ENCODE measurements at places on chromosomes 3 and 15.

DNA sequence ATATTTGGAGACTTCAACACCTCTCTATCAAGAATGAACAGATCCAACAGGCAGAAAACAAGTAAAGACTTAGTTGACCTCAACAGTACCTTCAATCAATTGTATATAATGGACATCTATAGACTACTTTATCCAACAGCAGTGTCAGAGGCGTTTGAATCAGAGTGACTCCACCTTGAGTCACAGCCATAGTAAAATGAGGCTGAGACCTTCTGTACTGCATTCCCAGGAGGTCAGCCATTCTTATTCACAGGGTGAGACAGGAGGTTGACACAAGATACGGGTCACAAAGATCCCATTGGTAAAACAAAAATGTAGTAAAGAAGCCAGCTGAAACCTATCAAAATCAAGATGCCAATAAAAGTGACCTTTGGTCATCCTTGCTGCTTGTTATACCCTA lies 299.8 kb downstream of the CNTN3 start:
- no peak for DNase-seq

DNA sequence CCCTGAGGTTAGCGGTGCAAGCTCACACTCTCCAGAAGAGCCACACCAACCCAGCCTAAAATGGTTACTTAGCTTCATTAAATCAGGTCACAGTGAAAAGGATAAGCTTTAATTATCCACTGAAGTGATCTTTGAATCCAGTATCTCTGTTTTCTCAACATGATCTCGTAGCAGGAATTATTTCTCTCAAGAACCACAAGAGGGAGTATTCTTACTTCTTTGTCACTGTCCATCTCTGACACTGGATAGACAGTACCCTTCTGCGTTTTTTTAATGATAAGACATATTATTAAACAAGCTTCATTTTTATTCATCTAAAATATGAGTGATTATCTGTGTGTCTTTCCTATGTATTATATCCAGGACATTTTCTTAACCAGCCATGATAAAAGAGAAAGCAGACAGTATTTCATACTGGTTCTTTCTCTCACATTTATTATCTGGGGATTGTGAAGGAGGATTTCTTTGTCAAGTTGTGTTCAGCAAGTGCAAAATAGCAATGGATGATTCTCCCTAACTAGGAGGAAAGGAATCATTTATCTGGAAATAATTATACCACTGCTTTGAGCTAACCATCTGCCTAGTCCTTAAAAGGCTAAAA lies 105.4 kb upstream of the CCDC54 start:
- DNase-seq = no peak

DNA sequence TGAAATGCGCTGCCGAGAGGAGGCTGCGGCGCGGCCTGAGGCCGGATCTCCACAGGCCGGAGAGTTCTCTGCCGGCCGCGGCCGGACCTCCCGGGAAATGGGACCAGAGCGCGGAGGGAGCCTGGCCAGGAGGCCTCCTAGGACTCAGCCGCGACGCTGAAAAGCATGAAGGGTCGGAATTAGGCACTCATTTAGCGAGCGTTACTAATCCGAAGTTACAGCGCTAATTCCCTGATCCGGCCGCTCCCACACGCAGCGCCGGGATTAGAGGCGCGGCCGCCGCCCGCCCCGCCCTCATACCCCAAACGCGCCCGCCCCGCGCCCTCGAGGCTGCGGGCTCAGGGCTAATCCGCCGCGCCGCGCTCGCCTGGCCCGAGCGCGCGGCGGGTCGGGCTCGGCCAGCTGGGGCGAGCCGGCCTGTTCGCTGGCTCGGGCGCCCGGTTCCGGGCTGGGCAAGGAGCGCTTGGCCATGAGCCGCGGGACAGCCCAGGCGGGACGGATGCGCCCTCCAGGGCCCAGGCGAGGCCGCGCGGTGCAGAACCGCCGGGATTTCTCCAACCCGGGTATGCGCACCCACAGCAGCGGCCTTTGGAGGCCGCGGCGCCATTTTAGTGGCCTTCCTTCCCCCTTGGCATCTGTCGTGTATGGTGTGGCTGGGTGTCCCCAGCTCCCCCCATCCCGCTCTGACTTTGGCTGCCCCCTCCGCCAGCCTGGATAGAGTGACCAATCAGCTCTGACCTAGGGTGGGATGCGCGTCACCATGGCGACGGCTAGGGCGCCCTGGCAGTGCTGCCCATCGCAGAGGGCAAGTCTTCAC lies 36.8 kb upstream of the POLG start:
- DNase-seq = no peak

DNA sequence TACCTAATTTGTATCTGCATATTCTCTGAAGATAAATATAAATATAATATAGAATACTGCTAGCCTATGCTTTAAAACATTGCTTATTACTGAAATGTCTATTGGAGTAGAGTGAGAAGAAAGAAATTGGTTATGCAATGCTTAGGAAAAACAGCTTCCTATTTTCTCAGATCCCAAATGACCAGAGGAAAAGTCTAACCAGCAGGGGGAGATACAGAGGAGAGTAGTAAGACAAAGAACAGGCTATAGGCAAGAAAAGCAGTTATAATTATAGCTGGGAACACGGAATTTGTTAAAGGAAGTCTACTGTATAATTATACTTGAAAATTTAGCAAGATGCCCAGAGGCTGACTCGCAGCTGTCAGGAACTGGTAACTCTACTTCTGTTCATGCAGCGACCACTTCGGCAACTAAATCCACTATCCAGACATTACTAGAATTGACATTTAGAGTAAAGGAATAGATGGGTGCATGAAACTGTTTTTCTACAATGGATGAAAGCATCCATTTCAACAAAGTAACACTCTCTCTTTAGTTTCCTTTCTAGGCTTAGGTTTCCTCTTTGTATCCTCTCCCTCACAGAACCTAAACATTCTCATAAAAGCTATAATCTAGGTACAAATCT lies 97.2 kb downstream of the TBC1D5 start:
- DNase-seq = peak; percentile 13

DNA sequence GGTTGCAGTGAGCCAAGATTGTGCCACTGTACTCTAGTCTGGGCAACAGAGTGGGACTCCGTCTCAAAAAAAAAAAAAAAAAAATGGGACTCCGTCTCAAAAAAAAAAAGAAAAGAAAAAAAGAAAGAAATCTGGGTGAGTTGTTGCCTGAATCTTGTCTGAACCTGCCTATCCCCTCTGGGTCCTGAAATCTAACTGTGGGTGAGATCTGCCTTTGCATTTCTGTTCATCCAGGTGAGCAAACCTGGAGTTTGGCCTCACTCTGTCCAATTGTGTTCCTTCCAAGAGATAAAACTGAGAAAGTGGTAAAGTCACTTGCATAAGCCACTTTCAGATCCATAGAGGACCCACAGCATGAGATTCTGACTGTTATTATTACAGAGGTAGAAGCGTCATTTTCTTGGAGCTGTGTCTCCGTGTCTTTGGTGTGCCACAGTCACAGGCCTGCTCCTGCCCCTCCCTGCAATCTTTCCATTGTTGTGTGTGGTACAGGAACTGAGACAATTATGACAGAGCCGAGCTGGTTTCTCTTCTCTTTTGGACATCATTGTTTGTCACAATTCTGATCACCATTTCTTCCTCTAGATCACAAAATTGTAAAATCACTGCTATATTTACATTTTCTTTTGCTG lies 235.9 kb downstream of the LPP start:
- no peak for DNase-seq

- no peak for DNase-seq
Observed at GRCh38 chr15:81190922-81191507, 5.7 kb upstream of the IL16 start.

- DNase-seq = no peak
Observed at GRCh38 chr15:45123397-45123796, 6.3 kb downstream of the DUOXA1 start.

- DNase-seq = no peak
Observed at GRCh38 chr3:144549166-144549565, 577.5 kb downstream of the DIPK2A start.

DNA sequence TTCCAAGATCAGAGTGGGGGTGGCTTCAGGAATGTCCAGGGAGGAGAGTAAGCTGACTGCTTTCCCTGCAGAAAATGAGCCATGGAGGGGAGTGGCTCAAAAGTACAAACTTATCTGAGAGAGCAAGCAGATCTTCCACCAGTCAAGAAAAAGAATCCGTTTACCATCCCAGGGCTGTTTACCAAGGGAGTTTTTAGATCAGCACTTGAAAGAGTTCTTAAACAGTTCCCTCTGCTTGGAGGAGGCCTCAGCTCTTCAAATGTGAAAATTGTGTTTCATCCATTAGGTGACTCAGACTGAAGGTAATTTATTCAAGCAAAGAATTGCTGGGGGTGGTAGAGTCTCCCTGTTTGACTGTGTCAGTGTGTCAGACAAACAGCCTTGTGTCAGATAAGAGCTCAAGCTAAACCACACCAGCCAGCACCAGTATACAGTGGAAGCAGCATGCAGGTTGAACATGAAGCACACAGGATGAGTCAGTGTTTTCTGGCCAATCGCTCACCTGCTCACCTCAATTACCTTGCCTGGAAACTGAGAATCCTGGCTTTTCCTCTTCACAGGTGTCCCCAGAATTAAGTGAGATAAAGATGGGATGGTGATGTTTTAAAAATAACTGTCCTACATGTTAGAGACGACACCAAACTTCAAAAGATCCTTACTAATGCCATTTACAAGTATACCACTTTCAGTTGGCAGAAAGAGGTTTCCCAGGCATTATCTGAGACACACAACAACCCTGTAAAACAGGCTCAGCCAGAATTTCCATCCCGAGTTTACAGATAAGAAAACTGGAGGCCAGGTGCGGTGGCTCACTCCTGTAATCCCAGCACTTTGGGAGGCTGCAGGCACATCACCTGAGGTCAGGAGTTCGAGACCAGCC lies 21.7 kb downstream of the SH3BP5 start:
- peak; percentile 40 for DNase-seq

DNA sequence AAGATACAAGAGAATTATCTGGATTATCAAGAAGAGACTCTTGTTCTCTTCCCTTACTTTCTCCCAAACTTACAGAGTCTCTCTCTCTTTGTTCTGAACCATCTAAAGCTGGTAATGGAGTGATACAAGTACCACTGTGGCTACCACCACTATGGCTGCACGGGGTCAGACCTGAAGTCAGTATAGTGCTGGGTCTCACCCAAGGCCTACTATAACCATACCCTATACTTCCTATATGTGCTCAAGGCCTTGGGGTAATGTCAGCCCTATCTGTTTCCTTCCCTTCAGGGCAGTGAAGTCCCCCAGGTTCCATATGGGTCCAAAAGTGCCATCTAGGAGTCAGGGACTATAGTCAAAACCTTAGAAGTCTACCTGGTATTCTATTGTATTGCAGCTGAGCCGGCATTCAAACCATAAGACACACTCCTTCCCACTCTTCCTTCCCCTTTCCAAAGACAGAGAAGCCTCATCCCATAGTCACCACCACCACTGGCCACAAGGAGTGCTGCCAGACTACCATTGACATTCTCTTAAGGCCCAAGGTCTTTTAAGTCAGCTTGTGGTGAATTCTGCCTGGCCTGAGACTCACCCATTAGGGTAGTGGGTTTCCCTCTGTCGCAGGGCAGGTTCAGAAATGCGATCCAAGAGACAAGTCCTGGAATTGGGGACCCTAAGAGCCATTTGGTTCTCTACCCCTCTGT lies 615.0 kb upstream of the NECTIN3 start:
- no peak for DNase-seq

GRCh38 chr15:68028888-68029207 lies 25.3 kb upstream of the PIAS1 start:
- no peak for DNase-seq

DNA sequence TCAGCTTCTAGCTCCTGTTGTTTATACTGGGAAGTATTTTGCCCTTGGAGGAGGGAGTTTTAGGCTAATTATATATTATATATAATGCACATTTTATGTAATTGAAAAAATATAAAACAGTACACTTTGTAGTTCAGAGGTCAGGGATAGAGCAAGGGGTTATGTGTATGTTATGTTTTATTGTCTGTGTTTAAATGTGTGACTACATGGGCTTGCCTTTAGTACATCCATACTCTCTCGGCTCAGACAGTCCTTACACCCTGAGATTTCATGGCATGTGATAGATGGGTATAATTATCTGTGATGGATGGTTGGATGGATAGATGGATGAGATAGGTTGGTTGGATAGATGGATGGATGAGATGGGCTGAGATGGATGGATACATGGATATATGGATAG lies 17.4 kb upstream of the ST3GAL6 start:
- DNase-seq = no peak

- DNase-seq = no peak
Observed at GRCh38 chr15:87401973-87402372, 854.6 kb downstream of the NTRK3 start.

DNA sequence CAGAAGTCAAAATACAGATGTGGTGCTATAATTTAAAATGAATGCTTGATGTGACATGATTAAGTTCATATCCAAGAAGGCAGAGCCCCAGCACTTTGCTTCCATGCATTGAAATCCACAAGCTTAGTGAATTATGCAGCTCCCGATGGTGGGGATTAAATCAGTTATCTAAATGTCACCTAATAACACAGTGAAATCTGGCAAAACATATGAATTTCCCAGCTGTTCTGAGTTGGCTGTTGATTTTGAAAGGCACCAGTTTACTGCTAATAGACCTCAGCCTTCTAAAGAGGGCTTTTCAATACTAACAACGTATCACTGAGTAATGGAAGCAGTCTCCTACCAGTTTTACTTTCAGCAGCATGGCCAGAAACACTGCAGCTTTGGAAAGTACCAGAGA lies 19.8 kb upstream of the CRBN start:
- no peak for DNase-seq

DNA sequence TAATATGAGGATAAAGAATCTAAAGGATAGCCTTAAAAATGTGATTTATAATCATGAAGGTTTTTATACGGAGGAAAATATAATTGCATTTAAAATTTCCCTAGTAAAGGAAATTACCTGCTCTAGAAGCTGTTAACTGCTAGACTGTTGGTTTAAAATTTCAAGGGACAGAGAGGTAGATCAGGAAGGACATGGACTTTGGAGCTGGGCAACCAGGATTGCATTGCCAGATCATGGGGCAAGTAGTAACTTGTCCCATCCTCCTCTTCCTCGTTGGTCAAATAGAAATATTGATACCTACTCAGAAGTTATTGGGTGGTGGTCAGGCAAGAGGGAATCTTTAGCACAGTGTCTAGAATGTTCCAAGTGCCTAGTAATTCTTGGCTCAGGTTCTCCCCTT lies 525.1 kb downstream of the MFSD1 start:
- DNase-seq = no peak

- no peak for DNase-seq
Observed at GRCh38 chr3:52845157-52845556, 10.3 kb upstream of the MUSTN1 start.

DNA sequence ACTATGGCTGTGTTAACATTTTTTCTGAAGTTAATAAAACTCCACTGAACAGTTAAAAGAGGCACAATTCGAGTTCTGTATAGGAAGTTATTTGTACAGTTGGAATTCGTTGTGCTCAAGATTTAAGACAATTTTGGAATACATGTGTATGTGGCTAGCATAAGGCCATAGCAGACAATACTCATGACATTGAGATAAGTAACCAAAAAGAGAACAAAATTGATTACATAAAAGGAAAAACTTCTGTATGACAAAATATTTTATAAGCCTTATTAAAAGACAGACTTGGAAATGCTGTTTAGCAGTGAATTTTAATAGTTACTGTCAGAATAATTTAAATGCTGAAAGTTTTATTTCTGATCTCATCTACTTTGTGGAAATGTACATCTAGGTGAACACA lies 17.7 kb upstream of the EDEM1 start:
- DNase-seq = no peak

GRCh38 chr3:106809623-106810299 lies 567.5 kb upstream of the CCDC54 start:
- DNase-seq = no peak

Measured in CD8-positive, alpha-beta memory T cell (primary cell).